CD4-positive, alpha-beta T cell (primary cell): ENCODE measurements at places on chromosomes 2 and 18.

DNA sequence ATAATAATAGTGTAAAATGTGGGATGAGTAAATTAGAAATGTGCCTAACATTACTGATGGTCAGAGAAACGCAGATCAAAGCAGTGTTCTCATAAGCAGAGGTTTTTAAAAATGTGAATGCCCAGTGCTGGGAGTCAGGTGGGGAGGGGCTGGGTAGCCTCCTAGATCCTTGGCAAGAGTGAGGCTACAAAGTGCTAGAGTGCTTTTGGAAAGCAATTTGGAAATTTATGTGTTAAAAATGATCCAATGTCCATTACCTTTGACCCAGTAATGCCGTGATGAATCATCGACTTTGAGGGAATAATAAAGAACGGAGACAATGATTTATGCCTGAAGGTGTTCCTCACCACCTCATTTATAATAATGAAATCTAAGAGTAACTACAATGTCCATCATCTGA lies 44.9 kb upstream of the TWIST2 start:
- no peak for DNase-seq

- no peak for DNase-seq
Observed at GRCh38 chr18:26640541-26640940, 92.2 kb upstream of the KCTD1 start.

GRCh38 chr2:222535477-222535876 lies 111.1 kb downstream of the SGPP2 start:
- no peak for DNase-seq

DNA sequence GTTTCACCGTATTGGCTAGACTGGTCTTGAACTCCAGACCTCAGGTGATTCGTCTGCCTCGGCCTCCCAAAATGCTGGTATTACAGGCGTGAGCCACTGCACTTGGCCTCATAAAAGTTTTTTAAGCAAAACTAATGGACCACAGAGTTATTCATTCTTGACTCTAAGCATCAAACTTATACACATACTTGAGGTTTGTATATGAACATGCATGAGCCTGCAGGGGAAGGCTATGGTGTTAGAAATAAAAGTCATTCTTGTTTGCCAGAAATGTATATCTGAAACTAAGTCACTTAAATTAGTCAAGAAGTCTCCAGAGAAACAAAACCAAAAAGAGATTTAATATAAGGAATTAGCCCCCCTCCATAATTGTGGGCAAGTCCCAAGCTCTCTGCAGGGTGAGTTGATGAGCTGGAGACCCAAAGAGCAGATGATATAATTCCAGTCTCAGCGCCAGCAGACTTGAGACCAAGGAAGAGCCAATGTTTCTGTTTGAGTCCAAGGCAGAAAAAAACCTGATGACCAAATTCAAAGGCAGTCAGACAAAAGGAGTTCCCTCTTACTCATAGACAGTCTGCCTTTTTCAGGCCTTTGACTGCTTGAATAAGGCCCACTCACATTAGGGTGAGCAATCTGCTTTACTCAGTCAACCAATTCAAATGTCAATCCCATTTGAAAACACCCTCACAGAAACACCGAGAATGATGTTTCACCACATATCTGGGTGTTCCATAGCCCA lies 69.0 kb upstream of the DSG1 start:
- DNase-seq, result no peak

DNA sequence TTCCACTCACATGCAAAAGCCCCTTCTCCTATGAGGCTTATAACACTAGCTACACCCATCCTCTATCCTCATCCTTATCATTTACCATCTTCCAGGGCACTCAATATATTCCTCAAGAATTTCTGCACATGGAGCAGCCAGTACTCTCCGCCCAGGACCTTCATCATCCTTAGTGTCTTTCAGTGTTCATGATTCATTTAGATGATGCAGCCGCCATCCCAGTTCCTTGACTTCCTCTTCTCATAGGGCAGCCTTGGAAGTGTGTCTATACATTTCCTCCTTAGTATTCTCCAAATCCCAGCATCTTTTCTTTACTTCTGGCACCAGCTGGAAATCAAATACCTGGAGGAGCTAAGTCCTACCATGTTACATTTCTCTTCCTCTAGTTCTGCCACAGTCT lies 3.0 kb upstream of the ITSN2 start:
- DNase-seq, result no peak

DNA sequence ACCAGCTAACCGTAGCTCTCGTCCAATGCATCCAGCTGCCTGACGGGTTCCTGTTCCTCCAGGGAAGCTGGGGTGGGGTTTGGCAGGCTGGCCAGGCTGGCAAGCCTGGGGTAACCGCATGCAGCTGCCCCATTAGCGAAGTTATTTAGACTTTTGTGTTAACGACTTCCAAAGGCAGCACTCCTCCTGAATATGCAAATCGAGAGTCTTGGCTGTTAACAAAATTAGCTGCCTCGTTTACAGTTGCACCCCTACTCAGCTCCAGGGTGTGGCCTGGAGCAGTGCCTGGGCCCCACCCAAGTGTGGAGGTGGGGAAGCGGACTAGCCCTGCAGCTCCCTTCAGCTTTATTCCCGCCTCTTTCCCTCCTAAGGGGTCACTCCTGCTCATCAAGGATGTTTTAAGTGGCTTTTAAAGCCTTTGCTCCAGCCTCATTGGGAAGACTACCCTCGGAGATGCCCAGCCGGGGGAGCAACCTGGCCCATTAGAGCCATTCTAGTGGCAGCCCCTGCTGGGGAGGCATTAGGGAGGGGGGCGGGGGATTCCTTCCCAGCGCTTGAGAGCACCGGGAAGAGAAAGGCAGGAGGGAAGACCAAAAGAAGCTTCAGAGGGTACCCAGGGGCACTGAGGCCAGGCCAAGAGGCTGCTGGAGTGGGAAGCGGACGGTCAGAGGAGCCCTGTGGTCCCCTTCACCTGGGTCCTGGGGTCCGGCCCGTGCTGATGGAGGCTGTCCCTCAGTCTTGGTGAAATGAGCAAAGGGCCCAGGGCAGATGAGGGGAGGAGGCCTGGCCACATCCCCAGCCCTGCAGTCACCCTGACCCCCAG lies 204.1 kb downstream of the CELF4 start:
- no peak for DNase-seq

GRCh38 chr2:148306027-148306426 lies 285.1 kb downstream of the MBD5 start:
- no peak for DNase-seq

DNA sequence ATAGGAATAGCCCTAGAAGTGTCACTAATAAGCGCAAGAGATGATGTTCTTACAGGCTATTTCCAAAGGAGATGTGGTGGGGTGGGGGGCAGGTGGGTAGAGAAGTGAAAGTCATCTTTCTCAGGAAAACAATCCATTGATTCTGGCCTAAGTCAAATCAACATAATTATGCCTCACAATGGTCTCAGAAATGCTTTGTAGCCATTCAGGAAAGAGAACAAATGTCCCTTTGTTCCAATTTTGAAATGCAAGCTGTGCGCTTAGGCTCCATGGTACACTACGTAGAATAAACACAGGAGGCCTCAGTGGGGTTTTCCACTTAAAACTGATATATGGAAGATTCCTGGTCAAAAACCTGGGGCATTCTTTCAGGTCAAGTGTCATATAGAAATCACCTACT lies 529.9 kb upstream of the KLHL29 start:
- DNase-seq, result no peak

GRCh38 chr2:156294945-156295580 lies 37.5 kb downstream of the NR4A2 start:
- DNase-seq, result no peak
